HFF-Myc (cell line): ENCODE measurements at places on chromosomes 6 and 20.

DNA sequence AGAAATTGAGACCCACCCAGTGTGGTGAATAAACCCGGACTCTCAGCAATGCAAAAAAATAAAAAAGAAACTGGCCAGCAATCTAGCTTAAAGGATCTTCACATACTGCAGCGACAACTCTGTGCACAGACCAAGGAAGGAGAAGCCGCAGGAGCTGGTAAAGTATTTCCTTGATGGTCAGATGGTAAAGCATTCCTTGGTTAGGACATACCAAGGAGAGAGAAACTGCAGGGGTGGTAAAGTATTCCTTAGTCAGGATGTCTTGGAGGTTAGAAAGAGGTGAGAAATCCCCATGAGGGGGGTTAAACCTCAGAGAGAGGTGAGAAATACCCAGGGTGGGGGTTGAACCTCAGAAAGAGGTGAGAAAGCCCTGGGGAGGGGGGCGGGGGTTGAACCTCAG, 86.8 kb downstream of the PLG start:
- no peak for DNase-seq

GRCh38 chr6:549906-550305, 107.0 kb downstream of the HUS1B start:
- DNase-seq, result no peak

DNA sequence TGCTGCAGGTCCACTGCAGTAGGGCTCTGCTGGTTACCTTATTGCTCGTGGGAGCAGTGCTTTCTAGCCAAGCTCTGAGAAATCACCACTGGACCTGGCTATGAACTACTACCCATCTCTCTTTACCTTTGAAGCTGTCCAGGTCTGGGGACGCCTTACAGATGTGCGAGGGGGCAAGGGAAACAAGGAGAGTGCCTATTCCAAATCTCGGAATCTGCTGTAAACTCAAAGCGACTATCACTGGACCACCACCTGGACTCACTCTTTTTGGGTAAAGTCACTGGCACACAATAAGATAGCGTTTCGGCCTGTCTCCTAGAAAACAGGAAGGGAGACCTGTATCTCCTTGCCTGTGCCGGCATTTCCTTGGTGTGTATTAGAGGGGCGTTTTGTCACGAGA, 5.3 kb downstream of the NRN1 start:
- DNase-seq, result no peak

GRCh38 chr6:8325743-8326142, 109.6 kb downstream of the SLC35B3 start:
- no peak for DNase-seq

- no peak for DNase-seq
Observed at GRCh38 chr6:85751374-85752055, 108.8 kb upstream of the SYNCRIP start.

GRCh38 chr20:63733117-63733516, 3.3 kb upstream of the LIME1 start:
- DNase-seq, result no peak

DNA sequence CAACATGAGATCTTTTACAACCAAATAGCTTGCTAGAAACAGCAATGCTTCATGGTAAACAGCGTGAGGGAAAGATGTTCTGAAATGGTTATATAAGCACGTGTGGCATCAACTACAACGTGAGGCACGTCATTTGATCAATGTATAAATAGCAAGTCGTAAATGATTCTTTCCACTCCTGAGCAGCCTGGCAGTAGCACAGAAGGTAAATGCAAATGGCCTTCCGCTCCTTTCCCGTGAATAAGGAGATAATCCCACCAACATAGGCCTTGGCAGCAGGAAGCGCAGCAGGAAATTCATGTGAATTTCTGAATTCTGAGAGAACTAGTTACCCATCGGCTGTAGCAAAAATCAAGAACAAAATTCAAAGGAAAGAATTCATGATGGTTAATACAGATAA, 17.0 kb downstream of the RPS6KA2 start:
- DNase-seq, result no peak
